ENCODE measurements at places on chromosomes 3 and 15.

GRCh38 chr15:42695527-42696071 is 41.3 kb downstream of the CDAN1 start:
- no peak for DNase-seq

- no peak for DNase-seq
These were observed 238.9 kb downstream of the CADPS start for GRCh38 chr3:62636235-62636826.

DNA sequence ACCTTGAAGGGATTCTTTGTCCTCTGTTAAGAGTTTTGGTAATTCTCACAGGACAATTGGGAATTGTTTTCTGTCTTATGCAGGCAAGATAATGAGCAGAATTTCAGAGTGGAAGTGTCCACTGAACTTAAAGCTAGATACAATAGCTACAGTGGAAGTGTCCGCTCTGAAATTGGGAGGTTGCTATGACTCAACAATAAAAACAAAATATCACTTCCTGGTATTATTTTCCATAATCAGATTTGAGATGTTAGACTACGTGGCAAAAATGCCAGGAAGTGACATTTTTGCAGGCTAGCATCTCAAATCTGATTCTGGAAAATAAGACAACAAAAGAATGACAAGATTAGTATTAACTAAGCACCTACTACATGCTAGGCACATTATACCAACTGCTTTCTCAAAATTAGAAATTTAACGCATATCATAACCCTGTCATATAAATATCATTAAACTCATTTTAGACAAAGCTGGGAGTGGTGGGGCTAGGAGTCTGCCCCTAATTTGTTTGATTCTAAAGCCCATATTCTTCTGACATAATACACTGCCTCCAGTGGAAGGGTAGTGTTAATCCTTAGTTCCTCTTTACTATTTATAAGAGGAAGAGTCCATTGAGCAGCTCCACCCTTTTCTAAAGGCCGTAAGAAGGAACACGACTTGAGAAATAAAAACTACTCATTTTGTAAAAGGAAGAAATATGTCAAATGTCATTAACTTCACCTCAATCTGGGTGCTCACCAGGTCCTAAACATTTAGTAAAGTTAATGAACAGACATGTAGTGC is 266.9 kb upstream of the STT3B start:
- DNase-seq: no peak

- DNase-seq: no peak
These were observed 1063.9 kb downstream of the ROBO1 start for GRCh38 chr3:78703944-78704343.

DNA sequence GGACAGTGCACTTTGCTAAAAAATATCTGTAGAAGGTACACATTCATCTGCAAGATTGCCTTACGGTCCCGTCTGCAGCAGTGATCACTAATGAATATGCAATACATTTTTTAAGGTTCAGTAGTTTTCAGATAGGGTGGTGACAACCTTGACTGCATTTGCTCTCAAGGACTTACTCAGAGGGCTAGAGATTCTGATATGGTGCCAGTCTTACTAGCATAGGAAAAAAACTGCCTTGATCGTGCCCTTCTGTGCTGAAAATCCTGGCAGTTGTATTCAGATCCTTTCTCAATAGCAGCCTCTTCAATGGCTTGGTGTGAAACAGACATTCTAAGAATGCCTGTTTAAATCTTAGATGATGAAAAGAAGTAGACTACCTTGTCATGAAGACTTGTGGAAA is 411.9 kb upstream of the CCDC54 start:
- no peak for DNase-seq

DNA sequence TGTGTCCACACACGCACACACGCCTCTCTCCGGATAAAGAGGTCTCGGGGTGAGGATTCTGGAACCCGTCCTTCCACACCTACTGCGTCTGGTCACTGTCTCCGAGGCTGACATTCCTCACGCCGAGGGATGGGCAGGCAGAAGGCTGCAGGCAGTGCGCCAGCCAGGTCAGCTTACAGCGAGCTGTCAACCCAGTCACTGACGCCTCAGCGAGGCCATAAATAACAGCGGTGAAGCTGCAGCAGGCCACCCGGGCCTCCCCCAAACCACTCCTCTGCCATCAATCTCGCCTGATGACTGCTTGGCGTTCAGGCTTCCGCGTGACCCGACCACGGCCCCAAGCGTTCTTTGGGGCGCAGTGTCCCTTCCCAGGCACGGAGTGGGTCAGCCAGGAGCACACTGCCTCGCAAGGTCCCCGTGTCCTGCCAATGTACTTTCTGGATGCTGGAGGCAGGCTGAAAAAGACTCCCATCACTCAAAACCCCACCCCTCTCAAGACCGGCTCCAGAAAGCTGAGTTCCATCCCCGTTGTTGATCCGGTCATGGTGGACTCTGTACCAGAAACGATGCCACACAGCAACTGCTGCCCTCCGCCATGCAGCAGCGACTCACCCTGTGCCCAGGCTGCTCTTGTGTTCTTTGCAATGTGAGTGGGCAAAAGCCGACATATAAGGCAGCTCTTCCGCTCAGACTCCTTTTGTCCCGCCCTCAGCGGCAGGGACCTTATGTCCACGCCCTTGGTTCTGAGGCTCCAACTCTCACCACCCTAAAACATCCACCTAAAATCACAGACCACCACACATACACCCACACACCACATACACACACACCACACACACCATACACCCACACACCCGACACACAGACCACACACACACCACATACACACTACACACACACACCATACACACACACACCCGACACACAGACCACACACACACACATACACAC is 27.1 kb downstream of the CPN2 start:
- no peak for DNase-seq

DNA sequence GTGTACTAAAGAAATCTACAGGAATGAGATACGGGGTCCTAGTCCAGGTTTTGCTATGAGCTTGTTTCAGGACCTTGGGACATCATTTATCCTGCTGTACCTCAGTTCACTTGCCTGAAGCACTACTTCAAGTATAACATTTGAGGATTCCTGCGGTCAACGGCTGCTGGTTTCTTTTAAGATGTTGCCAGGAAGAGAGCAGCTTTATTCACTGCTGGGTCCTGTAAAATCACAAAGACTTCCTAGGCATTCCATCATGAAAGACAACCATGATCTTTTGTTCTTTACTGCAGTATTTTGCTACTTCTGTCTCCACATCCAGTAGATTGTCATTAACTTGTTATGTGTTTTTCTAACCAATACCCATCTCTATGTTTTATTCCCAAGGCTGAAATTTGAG is 61.0 kb upstream of the PYDC2 start:
- DNase-seq: no peak

- DNase-seq: no peak
These were observed 111.0 kb upstream of the CPNE4 start for GRCh38 chr3:132145833-132146232.

- no peak for DNase-seq
These were observed 16.1 kb downstream of the TM6SF1 start for GRCh38 chr15:83123529-83123928.

- no peak for DNase-seq
These were observed 124.4 kb upstream of the FOXB1 start for GRCh38 chr15:59879506-59880265.

- no peak for DNase-seq
These were observed 42.9 kb downstream of the ISG20 start for GRCh38 chr15:88681610-88682221.

DNA sequence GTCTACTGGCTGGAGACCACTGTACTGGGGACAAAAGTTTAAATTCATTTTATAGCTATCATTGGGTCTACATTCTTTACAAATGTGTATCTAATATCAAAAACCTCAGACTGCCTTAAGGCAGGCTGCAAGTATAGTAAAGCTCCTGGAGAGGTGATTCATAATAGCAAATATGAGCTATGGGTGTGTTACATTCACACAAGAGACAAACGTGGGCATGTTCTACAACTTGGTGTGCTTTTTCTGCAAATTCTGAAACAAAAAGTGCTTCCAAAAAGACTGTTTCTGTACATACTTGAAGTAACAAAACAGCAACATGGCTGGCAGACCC is 1101.4 kb downstream of the ROBO1 start:
- no peak for DNase-seq

DNA sequence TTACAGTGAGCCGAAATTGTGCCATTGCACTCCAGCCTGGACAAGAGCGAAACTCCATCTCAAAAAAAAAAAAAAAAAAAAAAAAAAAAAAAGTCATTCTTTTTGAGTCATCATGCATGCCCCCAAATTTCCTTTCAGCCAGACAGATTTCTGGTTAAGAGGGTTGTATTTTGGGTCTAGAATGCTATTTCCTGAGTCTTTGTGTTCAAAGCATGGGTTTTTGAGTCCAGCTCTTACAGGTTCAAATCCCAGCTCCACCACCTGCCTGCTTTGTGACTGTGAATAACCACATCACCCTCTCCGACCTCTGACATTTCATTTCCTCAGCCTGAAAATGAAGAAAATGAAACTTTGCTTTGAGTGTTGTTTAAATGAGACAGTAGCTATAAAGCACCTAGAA is 9.3 kb upstream of the C15orf61 start:
- no peak for DNase-seq

GRCh38 chr3:156339491-156339890 is 215.4 kb downstream of the SSR3 start:
- no peak for DNase-seq

- no peak for DNase-seq
These were observed 528.2 kb downstream of the ZIC1 start for GRCh38 chr3:147937341-147937740.

DNA sequence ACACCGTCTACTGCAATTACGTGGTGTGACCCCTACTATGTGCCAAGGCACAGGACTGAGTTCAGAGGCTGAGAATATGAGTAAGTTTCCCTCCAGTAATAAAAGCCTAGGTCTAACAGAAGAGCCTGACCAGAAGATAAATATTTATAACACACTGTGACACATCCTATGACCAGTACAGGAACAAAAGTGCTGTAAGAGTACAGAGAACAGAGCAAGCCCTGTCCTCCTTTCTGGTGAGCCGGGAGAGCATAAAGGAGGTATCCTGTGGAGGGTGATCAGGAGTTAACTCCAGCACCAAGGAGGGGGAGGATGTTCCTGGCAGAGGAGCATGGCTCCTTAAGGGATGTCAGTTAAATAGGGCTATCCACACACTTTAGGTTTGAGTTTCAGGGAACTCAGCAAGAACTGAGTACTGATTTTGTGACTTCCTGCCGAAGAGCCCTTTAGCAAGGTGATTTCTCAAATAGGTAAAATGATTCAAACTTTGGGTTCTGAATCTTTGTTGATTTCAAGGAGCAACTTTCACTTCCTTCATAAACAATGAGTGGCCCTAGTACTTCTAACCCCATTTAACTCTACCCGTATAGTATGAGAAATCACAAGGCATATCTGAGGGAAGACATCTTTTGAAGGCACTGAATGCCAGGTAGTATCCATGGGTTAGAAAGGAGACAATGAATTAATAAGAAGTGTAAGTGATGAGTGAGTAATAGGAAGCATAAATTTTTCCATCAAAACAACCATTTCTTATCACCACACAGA is 198.0 kb downstream of the THRB start:
- no peak for DNase-seq

- no peak for DNase-seq
These were observed 529.6 kb downstream of the AGBL1 start for GRCh38 chr15:86609275-86609674.

- peak; percentile 92 for DNase-seq
These were observed 252.5 kb upstream of the TGFBR2 start for GRCh38 chr3:30353711-30354467.

DNA sequence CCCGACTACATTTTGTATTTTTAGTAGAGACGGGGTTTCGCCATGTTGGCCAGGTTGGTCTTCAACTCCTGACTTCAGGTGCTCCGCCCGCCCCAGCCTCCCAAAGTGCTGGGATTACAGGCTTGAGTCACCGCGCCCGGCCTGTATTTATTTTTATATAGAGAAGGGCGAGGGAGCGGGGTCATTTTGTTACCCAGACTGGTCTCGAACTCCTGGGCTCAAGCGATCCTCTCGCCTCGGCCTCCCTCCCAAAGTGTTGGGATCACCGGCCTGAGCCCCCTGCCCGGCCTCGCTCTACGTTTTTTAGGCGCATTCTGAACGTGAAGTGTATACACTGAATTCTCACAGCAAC is 514 bp upstream of the PPP4R2 start:
- no peak for DNase-seq

GRCh38 chr15:93265111-93265556 is 176.1 kb upstream of the RGMA start:
- no peak for DNase-seq

All from T-helper 1 cell (primary cell).